ENCODE measurements at places on chromosomes 2 and 18.

GRCh38 chr18:48074929-48075706, 144.7 kb upstream of the SMAD2 start:
- DNase-seq, result no peak
- H3K27me3 ChIP-seq, result peaks cover 13% of the 10 kb centered on the region
- H3K36me3 ChIP-seq, result no peaks in the 10 kb centered on the region
- H3K27ac ChIP-seq, result no peak overlapping the region
- H3K4me3 ChIP-seq, result no peak overlapping the region

DNA sequence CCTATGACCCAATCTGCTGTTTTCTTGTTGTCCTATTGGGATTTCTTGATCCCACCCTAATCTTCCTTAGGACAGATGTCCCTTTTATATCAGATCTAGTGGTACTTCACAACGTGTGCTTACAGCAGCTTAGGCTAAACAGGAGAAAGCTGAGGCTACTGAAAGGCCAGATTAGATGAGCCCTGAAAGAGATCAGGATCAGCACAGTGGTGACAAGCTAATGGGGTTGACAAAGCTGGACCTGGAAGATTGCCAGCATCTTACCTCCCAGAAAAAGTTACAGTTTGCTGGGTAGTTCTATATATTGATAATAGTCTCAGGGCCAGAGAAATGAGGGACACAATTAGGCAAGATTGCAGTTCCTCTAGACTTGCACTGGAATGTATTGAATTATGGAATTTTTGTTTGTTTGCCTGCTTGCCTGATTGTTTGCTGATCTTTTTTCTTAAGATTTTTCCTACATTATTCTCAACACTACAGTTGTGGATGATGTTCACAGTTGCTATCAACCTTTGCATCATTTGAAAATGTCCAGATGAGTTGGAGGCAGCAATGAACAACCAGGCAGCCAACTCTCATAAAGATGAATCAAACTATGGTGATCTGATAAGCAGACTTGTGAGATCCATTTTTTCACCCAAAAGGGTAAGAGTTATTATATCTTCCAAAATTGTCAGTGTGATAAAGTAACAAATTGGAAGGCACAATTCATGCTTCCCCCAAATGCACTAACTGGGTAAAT, 49.1 kb upstream of the PIK3C3 start:
- no peaks in the 10 kb centered on the region for H3K36me3 ChIP-seq
- no peak overlapping the region for H3K27ac ChIP-seq
- H3K4me1 ChIP-seq, result no peaks in the 10 kb centered on the region
- peaks cover 3% of the 10 kb centered on the region for H3K27me3 ChIP-seq

- H3K4me3 ChIP-seq, result no peak overlapping the region
- H3K4me1 ChIP-seq, result no peaks in the 10 kb centered on the region
- DNase-seq, result no peak
- H3K27me3 ChIP-seq, result no peaks in the 10 kb centered on the region
- no peaks in the 10 kb centered on the region for H3K36me3 ChIP-seq
Observed at GRCh38 chr2:119256582-119256921, 32.9 kb downstream of the STEAP3 start.

GRCh38 chr2:206241736-206242135, 32.7 kb upstream of the ZDBF2 start:
- no peaks in the 10 kb centered on the region for H3K36me3 ChIP-seq
- H3K4me3 ChIP-seq, result no peak overlapping the region
- DNase-seq, result no peak
- peaks cover 6% of the 10 kb centered on the region for H3K27me3 ChIP-seq
- H3K27ac ChIP-seq, result no peak overlapping the region
